Mammary epithelial cell (primary cell): ENCODE measurements at places on chromosomes 2 and 18. TPM values are rescaled to one million over a fixed set of nuclear protein-coding genes. Genes with fewer than 3 reads are reported as not detected.

- no peak for DNase-seq
Observed at GRCh38 chr2:10157293-10157692, 34.8 kb downstream of the RRM2 start.

GRCh38 chr2:95674186-95674585, 82.4 kb downstream of the TRIM43 start:
- no peak for DNase-seq

- no peak for DNase-seq
Observed at GRCh38 chr2:189641002-189641401, 20.3 kb upstream of the ASNSD1 start.

Gene EPB41L3
- not detected for polyA plus RNA-seq

Gene MC5R
- polyA plus RNA-seq = not detected

- DNase-seq = no peak
Observed at GRCh38 chr2:17640406-17640805, 99.9 kb downstream of the VSNL1 start.

DNA sequence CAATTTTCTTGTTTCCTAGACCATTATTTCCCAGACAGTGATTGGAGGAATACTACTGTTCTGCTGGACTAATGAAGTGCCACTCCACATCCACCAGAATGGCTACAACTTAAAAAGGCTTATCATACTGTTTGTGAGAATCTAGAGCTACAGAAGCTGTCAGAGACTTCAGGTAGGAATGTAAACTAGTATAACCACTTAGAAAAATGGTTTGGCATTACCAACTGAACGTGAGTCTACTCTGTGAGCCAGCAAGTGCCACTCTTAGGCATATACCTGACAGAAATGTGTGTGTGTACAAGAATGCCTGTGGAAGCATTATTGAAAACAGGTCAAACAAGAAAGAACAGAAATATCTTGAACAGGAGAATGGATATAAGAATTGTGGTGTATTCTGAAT, 4.2 kb upstream of the SCN3A start:
- no peak for DNase-seq

Gene MDH1B
- 0.66 TPM for polyA plus RNA-seq

GRCh38 chr2:128503399-128504245, 185.0 kb upstream of the HS6ST1 start:
- DNase-seq = no peak

DNA sequence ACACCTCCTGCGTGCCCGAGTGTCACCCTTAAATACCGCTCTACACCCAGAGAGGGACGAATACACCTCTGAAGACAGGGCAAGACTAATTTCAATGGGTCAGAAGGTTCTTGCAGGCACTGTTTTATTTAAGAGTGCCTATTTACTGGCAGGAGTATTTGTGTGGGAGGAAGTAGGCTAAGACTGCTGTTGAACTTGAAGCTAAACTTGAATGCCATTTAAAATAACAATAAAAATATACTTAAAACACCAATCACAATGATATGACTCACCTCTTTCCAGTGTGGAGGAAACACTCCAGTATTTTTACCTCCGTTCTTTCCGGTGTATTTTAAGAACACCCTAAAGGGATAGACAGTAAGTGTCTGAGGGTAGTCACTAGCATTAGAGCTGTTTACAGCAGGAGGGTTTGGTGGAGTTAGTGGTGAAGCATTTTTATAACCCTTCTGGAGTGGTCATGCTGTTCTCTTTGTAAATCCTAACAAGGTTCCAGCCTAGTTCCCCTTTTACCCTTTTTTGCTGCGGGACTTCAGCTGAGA, 9.6 kb upstream of the HOXD1 start:
- DNase-seq = no peak

DNA sequence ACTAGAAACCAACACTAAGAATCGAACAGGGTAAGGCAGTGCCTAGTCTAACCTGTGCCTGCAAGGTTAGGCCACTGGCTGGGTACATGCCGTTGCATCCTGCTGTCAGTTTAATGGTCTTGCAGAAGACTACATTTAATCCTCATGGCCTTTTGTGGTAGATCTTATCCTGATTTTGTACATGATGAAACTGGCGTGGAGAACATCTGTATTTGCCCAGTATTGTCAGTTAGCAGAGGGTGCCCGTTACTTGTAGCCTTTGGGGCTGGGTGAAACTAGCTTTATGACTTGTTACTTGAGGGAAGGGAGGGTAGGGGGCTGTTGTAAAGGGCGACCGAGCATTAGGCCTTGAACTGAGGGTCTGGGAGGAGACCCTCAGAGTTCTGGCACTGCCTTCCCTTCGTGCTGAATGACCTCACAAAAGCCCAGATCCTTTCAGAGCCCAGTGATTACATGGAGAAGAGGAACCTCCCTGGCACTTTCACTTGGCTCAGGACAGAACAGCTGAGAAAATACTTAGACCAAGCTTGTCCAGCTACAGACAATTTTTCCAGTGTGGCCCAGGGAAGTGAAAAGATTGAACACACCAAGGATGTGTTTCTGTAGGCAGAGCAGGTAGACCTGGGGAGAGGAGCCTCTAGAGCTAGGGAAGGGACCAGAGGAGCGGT, 19.5 kb downstream of the SLC20A1 start:
- peak; percentile 52 for DNase-seq

GRCh38 chr2:168215813-168216212, 31.6 kb downstream of the STK39 start:
- no peak for DNase-seq

DNA sequence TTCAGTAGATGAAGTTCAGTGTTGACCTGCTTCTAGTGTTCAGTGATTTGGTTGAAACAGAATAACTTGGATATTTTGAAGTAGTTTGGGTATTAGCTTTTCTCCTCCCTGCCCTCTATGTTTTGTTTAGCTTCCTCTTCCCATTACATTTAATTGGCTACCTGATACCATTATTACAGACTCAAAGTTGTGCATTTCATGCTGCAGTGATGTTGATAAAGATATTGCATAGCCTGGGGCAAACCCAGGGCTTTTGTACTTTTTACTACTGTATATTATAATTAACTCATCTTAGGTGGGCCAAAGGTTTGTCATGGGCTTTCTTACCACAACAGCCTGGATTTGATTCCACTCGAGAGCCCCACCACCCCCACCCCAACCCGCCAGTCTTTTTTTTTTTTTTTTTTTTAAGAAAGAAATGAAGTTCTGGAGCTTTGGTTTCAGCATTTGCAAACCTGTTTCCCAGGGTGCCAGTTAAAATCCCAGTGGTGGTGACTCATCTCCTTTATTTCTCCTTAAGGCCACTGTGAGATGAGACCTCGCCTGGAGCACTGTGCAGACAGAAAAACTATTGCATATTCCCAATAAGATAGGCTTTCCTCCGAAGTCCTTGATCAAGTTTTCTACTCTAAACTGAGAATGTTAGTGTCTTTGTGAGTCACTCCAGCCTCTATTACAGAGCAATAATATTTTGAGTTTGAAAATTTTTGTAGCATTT, 393.7 kb upstream of the FANCL start:
- peak; percentile 69 for DNase-seq

DNA sequence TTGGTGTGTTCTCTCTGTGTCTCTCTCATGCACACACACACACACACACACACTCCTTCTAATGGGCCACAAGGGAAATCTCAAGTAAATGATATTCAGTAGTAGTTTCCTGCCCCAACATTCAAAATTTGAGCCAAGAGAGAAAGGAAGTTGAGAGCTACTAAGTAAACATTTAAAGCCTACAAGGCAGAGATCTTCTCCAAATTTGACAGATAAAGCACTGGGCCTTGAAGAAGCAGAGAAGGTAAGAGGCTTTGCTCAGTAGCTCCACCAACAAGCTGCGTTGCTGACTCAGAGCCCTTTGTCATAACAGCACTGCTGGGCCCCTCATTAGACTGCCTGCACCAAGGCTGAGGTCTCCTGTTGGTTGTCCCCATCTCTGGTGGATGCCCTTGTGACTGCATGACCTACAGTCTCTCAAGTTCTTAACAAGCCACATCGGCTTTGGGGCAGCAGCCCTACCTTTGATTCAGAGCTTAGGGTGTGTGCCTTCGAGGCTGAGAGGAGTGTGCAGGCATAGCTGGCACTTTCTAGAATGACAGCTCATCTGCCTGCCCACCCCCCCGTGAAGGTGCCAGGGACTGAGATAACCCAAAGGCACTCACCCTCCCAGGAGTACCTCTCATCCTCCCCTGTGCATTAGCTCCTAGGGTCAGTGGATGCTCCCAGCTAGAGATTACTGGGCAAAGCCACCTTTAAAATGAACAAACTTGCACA, 32.3 kb upstream of the NEB start:
- DNase-seq = no peak

GRCh38 chr2:59046401-59047372, 805.6 kb upstream of the FANCL start:
- DNase-seq = no peak

Gene SCN3A
- 0.01 TPM for polyA plus RNA-seq

DNA sequence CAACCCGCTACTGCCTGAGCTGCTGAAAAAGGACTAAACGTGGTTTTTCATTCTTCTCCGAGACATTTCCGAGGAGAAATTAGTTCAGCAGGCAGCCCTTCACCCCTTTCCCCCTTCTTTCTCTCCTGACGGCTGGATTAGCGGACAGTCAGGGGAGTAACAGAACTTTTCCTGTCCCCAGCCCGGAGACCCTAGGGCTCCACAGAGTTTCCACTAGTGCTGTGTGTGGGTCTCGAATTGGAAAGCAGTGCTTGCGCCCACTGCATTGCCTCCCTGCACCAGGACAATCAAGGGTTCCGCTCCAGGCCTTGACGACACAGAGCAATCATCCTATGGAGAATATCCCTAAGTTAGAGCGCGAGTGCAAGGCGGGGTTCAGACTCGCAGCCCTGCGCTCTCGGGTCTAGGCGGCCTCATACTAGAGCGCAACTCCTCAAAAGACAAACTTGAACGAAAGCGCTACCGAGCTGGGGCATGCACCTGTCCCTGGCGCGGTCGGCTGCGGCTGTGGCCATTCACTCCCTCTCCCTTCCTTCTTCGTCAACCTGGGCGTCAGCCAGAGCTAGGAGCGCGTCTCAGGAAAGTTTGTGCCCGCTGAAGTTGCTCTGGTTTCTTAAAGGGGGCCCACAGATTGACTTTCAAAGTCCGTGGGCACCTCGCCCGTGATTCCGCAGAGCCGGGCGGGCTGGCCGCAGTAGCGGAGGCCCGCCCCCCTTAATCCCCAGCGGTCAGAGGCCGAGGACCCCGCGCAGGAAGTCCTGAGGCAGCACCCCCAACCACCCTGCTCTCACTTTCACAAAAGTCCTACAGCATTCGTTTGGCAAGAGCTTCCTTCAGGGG, 801 bp downstream of the OSR1 start:
- peak; percentile 49 for DNase-seq

DNA sequence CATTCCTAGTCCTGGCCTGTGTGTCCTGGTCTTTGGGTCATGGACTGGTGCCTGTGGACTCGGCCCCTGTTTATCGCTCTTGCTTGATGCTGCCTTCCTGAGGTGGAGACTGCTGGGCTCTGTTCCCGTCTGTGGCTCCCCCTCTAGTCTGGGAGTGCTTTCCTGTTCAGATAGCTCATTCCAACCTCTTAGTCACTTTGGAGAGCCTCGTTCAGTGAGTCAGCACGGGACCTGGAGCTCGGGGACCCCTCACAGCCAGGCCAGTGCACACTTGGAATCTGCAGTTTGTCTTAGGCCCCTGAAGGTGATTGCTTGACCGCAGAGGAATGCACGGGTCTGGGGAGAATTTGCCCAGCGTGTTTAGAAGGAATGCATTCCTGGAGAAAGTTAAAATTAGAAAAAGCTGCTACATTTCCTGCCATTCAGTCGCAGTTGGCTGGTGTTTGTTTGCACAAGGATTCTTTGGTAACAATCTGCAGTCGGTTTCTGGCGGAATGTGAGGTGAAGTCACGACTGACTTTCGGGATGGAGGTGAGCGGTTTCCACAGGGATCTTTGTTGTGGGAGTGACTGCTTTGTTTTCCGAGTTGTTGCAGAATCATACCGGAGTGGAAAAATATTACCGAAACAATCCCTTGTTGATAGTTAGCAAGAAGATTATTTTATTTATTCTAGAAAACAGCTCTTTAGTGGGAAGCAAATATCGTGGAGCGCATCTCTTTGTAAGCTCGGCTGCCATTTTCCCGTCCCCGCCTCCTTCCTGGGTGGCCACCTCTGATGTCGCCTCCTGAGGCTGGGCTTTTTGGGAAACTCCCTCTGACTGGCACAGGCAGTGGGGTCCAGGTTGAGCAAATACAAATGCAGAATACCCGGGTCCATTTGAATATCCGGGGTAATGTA, 29.6 kb downstream of the SH3BP4 start:
- peak; percentile 95 for DNase-seq

DNA sequence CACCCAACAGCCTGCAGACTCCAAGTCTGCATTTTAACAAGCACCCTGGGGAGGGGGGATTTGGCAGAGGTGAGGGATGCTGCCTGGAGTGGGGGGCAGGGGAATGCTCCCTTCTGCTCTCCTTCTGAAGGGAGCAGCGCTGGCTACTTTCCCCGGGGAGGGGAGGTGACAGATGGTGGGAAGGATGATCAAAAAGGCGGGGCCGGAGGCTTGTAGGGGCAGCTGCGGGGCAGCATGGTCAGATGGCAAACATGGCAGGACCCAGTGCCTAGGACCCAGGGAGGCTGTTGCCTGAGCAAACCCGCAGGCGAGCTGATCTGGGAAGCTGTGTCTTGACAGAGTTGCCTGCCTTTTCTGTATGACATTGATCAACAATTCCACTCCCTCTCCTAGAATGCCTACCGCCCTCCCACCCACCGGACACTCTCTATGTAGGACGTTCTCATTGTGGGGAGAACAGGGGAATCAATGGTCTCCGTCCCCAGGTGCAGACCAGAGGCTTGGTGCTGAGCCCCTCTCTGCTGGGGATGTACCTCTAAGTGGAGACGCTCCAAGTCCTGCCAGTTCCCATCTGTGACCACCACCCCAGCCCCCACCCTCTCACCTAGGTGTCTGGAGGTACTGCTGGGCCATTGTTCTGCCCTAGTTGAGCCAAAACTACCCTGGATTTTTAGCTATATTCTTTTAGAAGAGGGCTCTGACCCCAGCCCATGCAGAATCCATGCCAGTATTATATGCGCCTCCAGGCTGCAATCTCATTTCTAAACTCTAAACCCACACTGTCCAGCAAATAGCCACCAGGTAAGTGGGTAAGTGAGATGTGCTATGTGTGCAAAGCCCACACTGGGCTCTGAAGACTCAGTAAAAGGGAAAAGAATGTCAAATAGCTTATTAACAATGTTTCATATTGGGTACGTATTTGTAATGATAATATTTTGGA, 89.7 kb upstream of the SEC11C start:
- DNase-seq = no peak

DNA sequence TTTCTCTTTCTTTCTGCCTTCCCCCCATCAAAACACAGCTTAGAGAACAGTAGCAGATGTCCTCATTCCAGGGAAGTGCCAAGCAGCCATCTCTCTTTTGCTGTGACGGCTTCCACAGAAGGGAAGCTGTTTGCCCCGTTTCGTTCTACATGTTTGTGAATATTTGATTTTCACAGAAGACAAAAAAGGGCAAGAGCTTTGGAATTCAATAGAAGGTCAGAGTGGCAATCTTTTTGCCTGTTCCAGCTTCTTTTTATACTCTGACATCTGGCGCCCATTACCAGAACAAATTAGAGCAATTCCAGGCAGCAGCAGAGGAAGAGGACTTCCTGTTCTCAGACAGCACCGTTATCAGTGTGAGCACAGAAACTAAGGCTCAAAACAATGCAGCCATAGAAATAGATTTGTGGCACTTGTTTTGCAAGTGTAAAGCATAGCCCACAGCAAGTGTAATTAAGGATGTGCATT, 79.0 kb upstream of the CDH19 start:
- no peak for DNase-seq
